ENCODE measurements at places on chromosomes 12 and 14.

DNA sequence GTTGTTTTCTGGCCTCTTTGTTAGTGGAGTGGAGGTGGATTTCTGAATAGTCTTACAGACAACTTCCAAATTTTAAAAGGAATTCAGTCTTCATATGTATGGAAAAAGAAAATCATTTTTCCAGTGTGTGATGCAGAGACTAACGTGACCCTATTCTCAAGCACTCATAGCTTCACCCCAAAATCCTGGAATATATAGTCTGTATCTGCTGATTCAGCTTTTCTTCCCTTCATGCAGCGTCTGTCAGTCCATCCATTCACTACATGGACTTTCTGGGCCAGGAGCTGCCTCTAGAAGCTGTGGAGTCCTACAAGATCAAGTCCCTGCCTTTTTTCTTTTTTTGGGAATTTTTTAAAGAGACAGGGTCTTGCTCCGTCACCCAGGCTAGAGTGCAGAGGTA lies 23.8 kb downstream of the KLC1 start:
- DNase-seq, result no peak

- no peak for DNase-seq
Observed at GRCh38 chr14:88546621-88547385, 8.0 kb downstream of the PTPN21 start.

DNA sequence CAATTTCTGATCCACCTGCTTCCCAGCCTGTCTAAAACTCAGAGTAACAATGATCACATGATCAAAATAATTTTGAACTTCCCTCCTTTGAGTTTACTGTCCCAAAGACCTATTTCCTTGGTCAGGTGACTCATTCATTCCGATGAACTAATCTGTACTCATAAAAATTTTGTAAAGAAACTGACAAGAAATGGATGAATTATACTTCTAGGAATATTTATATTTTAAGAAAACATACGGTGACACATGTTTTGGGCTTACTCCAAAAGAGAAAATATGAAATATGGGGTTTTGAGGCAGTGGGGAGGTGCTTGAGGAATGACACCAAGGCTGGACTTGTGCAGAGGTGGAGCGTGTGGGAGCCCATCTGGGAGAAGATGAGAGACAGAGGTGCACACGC lies 42.0 kb downstream of the GUCY2C start:
- no peak for DNase-seq

DNA sequence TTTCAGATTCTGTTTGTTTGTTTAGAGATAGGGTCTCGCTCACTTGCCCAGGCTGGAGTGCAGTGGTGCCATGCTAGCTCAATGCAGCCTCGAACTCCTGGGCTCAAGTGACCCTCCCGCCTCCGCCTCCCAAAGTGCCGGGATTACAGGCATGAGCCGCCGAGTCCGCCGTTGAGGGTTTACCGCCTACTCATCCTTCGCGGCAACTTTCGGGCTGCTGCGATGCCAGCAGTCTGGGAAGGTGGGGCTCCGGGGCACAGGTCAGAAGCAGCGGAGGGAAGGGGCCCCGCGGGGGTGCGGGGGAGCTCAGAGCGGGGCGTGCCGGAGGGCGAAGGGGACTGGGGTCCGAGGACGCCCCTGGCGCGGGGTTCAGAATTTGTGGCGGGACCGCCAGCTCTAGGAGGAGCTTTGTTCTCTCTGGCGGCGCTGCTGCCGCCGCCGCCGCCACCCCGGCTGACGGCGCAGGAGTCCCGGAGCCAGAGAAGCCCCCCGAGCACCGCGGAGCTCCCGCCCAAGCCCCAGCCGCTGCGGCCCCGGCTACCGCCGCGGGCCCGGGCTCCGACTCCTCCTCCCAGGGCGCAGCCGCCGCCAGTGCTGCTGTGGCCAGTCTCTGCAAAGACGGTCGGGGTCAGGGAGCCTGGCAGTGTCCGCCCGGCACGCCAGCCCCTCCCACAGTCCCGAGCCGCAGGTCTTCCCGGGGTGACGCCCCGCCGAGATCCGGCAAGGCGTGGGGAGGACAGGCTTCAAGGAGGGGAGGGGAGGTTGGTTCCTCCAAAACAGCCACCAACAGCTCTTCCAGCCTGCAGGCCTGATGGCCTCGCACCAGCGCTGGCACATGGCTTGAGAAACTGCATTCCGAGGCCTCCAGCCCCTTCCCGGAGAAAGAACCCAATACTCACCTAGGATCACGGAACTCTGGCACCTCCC lies 10.9 kb upstream of the KRT77 start:
- DNase-seq, result peak; percentile 75

GRCh38 chr12:98002887-98003493 lies 512.4 kb upstream of the TMPO start:
- peak; percentile 73 for DNase-seq

DNA sequence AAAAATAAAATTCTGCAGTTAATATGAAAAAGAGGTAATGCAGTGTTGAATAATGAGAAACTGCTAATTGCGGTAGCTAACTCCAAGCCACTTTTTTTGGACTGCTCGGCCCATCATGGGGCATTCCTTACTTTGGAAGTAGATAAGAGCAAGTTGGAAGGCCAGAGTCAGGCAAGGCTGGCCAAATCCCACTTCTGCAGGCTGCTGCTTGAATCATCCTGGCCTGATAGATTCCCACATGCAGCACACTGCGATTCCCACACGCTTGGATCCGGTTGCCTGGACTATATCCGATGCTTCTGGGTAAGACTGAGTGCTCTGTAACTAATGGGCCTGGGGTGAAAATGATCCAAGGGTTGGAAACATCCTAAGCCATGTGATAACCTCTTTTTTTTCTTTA lies 10.6 kb downstream of the EIF2B2 start:
- no peak for DNase-seq

DNA sequence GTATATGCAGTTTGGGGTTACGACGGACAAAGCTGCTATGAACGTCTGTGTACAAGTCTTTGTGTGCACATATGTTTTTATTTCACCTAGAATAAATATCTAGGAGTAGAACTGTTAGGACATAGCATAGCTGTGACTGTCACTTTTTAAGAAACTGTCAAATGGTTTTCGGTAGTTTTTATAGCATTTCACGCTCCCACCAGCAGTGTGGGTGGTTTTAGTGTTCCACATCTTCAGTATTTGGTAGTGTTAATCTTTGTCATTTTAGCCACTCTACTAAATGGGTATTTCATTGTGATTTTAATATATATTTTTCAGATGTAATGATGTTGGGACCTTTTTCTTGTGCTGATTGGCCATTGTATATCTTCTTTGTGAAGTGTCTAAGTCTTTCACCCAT lies 109.1 kb upstream of the BCAT1 start:
- DNase-seq, result no peak

- no peak for DNase-seq
Observed at GRCh38 chr12:50637870-50638481, 125.9 kb upstream of the ATF1 start.

GRCh38 chr12:28025821-28026505 lies 53.4 kb upstream of the PTHLH start:
- DNase-seq, result no peak

- no peak for DNase-seq
Observed at GRCh38 chr12:54126029-54126695, 62.6 kb downstream of the SMUG1 start.

GRCh38 chr14:81655423-81656314 lies 122.0 kb upstream of the SEL1L start:
- peak; percentile 37 for DNase-seq

DNA sequence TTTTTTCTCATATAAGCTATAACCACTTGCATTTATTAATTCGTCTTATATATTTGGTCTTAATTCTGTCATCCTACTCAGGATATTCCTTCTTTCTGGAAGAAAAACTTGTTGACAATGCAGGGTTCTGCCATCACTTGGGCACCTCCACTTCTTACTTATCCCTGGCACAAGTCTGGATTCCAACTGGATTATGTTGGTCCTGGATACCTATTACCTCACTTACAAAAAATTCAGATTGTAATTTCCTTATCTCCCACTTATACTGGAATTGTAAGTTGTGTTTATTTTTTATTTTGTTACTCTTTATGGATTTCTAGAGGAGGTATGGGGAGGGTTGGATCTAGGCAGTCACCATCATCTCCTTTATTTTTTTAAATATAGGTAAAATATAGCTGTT lies 36.7 kb downstream of the LRRIQ1 start:
- no peak for DNase-seq

DNA sequence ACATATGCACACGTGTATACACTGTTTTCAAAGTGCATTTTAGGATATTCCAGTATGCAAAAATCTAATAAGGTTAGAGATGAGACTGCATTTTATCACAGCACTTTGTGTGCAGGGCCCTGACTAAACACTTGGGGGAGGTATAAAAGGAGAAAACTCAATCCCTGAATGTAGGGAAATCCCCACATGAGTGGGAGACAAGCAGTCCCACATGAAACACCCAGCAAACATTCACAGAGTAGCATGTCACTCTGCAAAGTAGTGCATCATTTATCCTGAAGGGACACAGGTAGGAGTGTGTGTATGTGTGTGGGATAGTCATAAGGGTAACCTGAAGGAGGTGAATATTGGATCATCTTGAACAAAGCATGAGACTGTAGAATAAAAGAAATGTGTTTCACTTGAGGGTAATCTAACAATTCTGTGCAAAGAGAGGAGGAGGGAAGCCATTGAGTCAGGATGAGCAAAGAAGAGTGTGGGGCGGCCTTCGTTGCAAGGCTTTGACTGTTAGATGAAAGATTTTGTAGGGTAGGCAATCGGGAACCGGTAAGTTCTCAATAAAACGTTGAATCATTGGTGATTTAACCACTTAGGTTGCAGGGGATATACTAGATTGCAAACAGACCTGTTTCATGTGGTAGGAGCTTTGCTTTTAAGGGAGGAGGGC lies 2.9 kb downstream of the PRPF40B start:
- DNase-seq, result no peak

DNA sequence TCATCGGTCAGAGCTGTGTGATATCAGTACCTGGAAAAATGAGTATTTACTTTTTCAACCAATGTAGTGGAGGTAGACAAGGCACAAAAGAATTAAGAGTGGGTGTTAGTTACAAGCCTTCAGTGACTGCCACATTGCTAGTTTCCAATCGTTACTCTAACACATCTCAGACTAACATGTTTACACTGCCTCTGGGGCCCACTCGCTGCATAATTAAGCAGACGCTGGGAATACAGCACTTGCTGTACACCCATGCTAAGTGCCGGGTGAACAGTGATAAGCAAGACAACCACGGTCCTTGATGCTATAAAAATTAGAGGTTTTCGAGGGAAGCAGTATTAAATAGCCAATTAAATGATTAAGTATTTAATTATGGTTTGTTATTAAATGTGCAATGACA lies 1147.6 kb downstream of the AACS start:
- no peak for DNase-seq

DNA sequence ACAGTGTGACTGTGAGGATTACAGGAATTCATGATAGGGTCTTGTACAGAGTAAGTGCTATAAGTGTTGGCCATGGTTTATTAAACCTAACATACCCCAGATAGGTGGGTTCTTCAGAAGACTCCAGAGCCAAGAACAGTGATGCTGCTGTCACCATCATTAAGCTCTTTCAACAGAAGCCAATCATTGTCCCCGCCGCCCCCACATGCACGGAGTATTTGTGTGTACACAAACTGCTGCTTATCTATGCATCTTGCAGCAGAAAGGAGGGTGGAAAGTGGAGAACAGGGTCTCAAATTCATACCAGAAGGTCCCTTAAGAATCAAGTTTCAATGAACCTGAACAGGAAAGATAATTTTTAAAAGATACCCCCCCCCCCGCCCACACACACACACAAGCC lies 51.2 kb downstream of the TMCC3 start:
- no peak for DNase-seq

GRCh38 chr12:40575987-40576386 lies 116.3 kb upstream of the CNTN1 start:
- DNase-seq, result no peak

DNA sequence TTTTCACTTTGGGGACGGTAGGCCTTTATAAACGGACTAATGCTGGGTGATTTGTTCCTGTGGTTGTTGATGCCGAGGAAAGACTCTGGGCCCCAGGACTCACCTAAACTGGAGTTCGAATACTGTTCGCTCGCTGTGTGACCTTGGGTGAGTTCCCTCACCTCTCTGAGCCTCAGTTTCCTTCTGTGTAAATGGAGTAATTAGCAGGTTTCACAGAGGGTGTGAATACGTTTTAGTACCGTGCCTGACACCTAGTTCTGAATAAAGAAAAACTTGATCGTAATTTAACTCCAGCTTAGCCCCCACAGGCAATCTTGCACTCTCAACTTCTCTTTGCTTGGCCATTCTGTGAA lies 505 bp downstream of the UBE3B start:
- DNase-seq, result no peak

DNA sequence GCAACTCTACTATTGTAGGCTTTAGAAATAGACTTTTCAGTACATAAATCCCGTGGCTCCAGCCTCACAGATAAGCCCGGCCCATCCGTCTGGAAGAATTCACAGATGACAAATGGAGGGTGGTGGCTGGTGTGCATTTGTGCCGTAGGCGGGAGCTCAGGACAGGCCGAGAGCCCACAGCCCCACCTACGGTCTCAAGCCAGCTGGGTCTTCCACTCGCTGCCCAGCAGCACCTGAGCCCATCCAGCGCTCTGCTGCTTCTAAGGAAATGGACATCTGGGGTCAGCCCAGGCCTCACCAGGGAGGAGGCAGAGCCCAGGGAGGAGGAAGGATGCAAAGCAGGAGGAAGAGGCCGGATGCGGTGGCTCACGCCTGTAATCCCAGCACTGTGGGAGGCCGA lies 72.8 kb downstream of the KIF26A start:
- DNase-seq, result no peak

DNA sequence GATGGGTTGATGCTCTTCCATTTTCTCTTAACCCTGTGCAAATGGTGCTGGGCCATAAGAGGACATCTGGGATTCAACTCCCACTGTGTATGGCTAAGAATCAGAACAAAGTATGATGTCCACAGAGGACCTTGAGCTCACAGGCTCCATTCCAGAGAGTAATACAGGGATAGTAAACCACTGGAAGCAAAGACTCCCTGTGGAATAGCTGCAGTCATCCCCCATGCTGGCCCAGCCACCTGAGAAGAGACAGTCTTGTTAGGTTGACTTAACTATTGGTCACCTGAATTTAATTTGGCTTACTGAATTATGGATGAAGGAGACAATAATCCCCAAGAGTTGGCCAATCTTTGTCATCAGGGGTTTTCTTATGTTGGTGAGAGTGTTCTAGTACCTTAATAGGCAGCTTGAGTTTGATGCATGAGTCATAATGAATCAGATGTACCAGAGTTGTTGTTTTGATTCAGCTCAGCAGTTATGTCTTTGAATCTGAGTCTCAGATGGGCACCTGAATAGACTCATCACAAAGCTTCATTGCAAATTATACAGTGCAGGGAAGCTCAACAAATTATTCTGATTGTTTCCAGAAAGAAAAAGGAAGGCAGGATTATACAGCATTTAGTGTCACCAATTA lies 122.7 kb downstream of the SSPN start:
- DNase-seq, result no peak

DNA sequence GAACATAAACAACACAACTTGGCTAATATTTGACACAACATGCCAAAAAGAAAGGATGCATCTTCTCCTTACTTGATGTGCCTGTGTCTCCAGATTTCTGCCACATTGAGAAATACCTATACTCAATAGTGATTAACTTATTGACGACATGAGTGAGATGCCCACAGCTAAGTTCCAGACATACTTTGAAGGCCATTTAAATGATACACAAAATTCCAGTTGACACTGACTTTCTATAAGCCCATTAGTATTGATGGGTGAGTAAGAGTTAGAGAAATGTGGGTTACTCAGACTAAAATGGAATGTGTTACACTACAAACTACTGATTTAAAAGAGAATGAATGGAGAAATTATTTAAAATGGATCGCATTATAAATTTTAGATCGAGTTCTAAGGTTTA lies 838.2 kb upstream of the MGAT4C start:
- DNase-seq, result no peak

Measured in H9 (cell line).